ENCODE measurements at places on chromosomes 3 and 15.

GRCh38 chr3:48403533-48404439 lies 26.1 kb downstream of the PLXNB1 start:
- no peak for DNase-seq

- DNase-seq: no peak
Measured at GRCh38 chr15:80942266-80942665, 47.4 kb downstream of the MESD start.

DNA sequence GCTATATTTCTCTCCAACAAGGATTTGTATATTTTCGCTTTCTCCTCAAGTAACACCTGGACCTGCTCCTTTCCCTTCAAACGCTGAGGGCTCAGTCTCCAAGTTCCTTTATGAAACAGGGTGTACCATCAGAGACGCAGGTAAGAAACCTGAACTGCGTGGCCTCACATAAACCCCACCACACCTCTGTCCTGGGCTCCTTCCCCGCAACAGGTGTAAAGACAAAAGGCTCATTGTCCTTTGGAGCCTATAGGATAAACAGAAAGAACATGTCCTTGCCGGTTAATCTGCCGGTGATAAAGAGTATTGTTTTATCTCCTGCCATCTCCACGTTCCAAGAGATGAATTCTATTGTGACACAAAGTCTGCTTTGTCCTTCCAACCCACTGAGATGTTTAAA lies 111.8 kb upstream of the ADAMTS9 start:
- no peak for DNase-seq

GRCh38 chr15:41417418-41418195 lies 712 bp downstream of the RTF1 start:
- no peak for DNase-seq

- no peak for DNase-seq
Measured at GRCh38 chr3:51378065-51378464, 7.0 kb upstream of the MANF start.

DNA sequence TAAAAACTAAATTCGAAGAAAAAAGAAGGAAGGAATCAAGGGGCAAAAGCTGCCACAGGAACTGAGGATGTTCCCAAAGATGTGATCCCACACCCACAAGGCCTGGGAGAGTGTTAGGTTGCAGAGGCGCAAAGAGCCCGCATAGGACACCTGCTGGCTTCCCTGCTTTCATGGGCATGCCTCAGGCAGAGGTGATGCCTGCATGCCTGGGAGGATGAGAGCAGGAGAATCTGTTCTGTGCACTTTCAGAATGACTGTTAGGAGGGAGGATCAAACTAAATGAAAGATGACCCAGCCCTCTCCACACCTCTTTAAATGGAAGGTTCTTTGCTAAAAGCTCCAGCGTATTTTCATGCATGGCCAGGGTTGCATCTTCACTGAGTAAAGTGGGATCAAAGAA lies 162.4 kb downstream of the PLCL2 start:
- DNase-seq: no peak

DNA sequence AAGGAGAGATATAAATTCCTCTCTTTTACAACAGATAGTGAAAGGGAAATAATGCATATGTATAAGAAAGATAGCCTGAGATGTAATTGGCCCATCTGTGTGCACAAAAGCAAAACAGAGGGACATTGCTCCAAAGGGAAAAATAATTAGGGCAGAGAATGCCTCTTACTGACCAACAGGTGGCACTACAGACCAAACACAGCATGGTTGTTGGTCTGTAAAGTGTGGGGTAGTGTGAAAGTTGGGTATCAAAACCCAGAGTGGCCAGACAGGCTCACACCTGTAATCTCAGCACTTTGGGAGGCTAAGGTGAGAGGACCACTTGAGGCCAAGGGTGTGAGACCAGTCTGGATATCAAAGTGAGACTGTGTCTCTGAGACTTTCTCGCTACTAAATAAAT lies 4.5 kb upstream of the TLNRD1 start:
- no peak for DNase-seq

GRCh38 chr15:61996056-61996635 lies 64.1 kb downstream of the VPS13C start:
- no peak for DNase-seq

DNA sequence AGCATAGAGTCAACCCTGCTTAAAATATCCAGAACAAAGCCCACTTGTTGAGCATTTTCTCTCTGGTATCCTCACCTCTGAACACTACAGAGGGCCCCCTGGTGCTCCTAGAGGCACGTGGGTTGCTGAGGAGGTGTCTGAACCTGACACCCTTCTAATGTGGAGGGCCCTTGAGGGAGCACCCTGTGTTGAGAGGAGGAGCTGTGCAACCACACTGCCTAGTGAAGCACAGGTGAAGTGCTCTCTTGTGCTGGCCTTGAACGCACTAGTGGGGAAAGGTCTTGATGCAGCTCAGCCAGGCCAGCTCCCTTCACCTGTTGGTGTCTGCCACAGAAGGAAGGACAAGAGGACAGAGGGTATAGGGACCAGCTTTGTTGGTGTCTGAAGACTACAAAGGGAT lies 51.9 kb downstream of the CCK start:
- DNase-seq: no peak

GRCh38 chr3:116102037-116102436 lies 343.2 kb downstream of the LSAMP start:
- no peak for DNase-seq

- DNase-seq: no peak
Measured at GRCh38 chr15:40075298-40076044, 33.2 kb downstream of the BMF start.

GRCh38 chr3:38725726-38726419 lies 76.4 kb upstream of the SCN5A start:
- DNase-seq: no peak

DNA sequence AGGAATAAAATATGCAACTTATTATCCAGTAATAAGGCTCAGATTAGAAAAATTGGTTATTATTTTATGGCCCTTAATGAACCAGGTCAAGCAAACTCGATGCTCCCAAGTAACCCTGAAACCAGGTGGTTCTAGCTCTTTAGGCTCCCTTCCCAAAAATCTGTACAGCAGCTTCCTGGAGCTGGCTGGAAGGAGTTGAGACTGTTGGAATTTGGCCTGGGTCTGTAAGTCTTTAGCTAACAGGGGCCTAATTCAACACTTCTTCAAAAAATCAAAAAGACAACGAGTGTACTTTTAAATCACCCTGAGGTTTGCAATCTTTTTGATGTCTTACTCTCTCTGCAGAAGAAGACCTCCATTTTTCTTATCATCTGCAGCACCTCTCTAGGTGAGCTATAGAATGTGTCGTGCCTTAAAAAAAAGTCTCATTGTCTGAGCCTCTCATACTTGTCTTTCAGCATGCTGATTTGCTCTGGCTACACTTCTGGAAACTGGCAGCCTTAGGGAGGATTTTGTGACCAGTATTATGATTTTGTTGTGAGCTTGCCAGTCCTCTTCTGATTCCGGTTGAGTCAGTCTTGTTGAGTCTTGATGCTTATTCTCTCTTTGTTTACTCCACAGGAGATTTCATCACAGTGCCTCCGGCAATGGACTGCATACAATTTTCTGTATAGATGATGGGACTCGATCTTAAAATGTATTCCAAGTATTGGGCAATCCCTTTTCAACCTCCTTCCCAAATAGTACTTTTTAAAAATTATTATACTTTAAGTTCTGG lies 235.0 kb upstream of the KBTBD8 start:
- no peak for DNase-seq

- DNase-seq: peak; percentile 22
Measured at GRCh38 chr15:78739996-78740903, 71.0 kb downstream of the ADAMTS7 start.

DNA sequence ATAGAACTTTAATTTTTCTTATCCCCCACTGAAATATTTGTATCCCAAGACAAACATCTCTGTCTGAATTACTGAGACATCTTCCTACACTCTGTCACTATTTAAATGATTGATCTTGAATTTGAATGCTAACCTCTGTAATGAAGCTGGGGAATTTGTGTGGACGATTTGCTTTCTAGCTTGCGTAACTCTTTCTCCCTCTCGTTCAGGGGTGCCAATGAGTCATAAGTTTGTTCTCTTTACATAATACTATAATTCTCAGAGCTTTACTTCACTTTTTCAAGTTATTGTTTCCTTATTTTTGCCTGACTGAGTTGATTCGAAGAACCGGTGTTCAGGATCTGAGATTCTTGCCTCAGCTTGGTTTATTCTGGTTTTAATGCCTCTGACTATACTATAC lies 783.3 kb upstream of the CADM2 start:
- no peak for DNase-seq

GRCh38 chr3:36695769-36696137 lies 68.6 kb downstream of the DCLK3 start:
- no peak for DNase-seq

GRCh38 chr3:23865595-23866396 lies 51.0 kb downstream of the NKIRAS1 start:
- DNase-seq: no peak

DNA sequence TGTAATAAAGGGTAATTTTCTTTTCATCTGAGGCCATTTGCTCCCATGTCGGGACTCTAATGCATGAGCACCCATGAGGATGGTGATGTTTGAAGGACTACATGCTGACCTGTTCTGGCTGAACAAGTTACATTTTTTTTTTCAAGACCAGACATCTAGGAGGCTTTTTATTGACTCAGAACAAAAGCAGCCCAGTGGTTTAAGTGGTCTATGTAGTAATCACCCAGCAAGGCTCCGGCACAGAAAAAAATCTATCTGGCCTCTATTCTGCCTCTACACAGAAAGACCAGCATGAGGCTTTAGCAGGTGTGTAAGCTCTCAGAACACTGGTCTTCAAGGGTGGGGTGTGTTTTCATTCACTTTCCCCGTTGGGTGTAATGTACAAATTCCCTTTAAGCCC lies 95.1 kb upstream of the ZBED2 start:
- DNase-seq: no peak

- DNase-seq: no peak
Measured at GRCh38 chr3:114452256-114452655, 158.4 kb downstream of the TIGIT start.

DNA sequence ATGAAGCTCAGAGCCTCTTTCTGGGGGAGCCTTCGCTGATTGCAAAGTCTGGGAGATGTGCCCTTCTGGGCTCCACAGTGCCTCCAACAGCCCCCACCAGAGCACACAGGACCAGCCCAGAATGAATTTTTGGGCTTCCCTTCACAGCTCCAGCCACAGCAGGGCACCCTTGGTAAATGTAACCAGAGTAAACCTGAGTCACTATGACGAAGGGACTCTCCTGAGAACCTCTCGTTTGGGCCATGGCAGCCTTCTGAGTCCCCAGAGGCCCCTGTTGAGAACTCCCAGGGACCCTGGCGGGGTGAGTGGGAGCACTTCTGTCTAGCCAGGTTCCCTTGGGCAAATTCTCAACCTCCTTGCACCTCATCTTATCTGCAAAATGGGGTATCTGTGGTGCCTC lies 20.8 kb downstream of the FAM3D start:
- DNase-seq: no peak

DNA sequence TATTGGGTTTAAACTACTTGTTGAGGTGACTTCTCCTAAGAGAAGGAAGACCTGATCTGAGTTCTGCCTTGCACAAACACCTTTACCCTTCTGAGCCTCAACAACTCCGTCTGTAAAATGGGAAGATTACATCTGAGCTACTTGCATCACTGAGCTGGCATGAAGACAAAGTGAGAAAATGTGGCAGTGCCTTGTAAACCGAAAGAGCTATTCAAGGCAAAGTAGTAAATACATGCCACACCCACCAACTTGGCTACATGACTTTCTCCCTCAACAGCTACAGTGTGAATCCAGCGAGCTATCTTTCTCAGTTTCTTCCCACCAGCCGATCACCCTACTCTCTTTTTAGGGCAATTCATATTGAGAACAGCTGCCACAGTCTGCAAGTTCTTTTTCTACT lies 148.3 kb downstream of the FOXB1 start:
- DNase-seq: no peak

GRCh38 chr3:194329583-194329965 lies 21.6 kb downstream of the CPN2 start:
- DNase-seq: no peak

- no peak for DNase-seq
Measured at GRCh38 chr3:144763878-144764454, 792.3 kb downstream of the DIPK2A start.

DNA sequence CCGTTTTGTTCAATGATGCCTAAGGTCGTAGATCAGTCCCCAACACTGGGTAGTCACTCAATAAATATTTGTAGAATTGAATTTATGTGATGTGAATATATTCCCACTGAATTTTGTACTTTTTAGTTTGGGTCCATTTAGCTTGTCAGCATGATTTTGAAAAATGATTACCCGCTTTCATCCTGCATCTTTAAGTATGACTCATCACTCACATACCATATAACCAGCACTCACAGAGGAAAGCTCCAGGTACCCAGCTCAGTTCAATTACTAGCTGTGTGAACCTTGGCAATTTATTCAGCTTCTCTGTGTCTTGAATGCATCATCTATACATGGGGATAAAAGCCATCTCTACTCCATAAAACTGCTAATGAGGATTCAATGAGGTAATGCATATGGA lies 2.2 kb upstream of the MLF1 start:
- DNase-seq: no peak

- no peak for DNase-seq
Measured at GRCh38 chr3:5251196-5251583, 63.7 kb downstream of the EDEM1 start.

DNA sequence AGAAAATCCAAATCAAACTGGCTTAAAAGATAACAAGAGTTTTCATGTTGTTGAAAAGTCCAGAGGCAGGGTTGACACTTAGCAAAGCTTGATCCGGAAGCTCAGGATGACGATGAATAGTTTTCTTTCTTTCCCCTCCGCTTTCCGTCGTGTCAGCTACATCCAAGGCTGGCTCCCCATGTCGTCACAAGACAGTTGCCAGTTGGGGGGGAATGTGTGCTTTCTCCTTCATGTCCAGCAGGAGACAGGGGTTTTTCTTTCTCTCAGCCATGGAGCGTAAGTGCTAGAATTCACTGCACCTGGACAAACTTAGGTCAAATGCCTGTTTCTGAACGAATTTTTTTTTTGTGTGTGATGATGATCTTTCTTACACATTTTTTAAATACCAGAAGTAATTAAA lies 273.8 kb upstream of the RGMA start:
- DNase-seq: no peak

DNA sequence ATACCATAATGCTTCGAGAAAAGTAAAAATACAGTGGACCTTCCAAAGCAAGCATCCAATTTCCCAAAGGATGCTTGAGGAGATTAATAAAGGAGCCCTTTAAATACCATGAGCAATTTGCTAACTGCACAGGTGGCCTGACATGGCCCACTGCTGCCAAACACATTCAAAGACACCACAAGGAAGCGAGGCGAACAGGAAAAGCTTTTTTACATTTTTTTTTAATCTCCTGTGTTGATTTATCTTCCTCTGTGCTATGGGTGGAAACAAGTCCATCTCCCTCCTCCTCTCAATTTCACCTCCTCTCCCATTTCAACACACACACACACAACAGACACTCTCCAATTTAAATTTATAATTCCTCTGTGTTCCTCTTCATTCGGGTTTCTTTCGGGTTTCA lies 243.4 kb downstream of the IGSF11 start:
- DNase-seq: no peak

DNA sequence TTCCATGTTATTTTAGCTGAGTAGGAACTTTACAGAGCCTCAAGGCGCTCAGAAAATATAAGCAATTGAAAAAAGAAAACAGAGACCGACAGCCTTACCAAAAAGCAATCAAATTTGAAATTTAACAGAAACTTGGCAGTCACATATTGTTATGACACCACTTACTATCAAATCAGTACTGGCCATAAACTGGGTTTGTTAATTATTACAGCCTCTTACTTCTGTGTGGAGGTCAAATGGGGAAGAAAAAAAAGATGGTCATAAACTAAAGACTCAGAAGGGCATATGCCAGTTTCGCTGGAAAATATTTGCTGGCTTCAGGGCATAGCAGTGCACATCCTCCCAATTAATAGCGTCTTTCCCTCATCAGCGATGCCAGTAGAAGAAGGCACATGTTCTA lies 45.5 kb upstream of the SUCLG2 start:
- no peak for DNase-seq

- no peak for DNase-seq
Measured at GRCh38 chr3:195748661-195749060, 27.9 kb downstream of the MUC20 start.

All from immature natural killer cell (primary cell).